Fibroblast of skin of back (primary cell): ENCODE measurements at places on chromosomes 5 and 9.

GRCh38 chr9:77449240-77450084, 198.7 kb downstream of the GNA14 start:
- peak; percentile 91 for DNase-seq

- DNase-seq = no peak
These were observed 115.6 kb upstream of the ALDH1B1 start for GRCh38 chr9:38276771-38277439.

- DNase-seq = peak; percentile 11
These were observed 657 bp downstream of the MTRR start for GRCh38 chr5:7869474-7870136.

- DNase-seq = no peak
These were observed 29.0 kb upstream of the C9orf72 start for GRCh38 chr9:27602142-27602861.

GRCh38 chr5:142756576-142756975, 13.6 kb upstream of the ARHGAP26 start:
- no peak for DNase-seq

DNA sequence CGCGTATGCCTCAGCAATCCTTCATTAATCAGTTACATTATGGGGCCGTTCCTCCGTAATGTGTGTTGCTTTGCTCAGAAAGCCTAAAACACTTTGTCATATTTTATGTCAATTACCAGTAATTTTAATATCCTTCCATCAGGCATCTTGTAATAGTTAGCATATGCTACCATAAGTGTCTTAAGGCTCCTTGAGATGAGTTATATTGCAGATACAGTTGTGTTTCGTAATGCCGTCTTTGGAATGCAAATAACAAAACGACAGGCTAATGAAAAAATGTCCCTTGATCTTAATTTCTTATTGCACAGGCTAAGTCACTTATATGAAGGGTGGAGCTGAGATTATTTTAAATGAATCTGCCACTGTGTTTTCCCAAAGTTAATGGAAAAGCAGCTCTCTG, 50.5 kb downstream of the TBCA start:
- DNase-seq = no peak

GRCh38 chr5:2900360-2900759, 148.9 kb upstream of the IRX2 start:
- no peak for DNase-seq

GRCh38 chr5:52924456-52924855, 64.7 kb upstream of the ITGA2 start:
- no peak for DNase-seq

- DNase-seq = peak; percentile 63
These were observed 402.3 kb upstream of the ADAMTSL1 start for GRCh38 chr9:18071651-18072060.

DNA sequence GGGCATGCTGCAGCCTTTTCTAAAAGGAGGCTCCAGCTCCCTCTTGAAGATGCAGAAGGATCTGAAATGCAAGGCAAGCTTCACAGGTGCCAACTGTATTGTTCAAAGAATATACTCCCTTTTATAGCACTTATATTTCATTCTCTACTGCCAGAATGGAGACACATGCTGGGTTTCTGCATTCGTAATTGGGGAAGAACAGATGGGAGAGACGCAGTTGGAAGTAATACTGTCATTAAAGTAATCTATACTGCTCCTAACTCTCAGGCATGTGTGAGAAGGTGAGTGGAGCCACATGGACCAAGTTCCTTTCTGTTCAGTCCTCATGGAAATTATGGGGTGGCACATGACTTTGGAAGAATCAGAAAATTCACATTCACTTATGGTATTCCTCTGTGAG, 226.4 kb downstream of the TRIM32 start:
- DNase-seq = no peak

DNA sequence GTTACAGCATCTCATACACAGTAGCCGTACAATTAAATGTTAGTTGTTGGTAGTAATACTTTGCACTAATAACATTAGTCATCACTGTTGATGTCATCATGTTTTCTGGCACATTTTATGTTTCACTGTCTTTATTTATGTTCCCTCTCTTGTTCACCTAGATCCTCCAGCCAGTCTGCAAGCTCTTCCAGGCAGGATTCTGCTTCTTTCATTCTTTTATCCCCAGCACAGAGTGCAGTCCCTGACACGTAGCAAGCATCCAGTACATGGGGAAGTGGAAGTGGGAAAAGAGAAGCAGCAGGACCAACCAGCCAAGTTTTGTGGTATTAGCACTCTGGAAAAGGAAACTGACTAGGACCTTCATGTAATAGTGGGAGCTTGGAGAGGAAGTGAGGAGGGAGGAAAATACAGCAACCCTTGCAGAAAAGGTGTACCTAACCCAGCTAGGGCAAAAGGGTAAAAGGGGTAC, 89.7 kb upstream of the SLC44A1 start:
- peak; percentile 46 for DNase-seq

- no peak for DNase-seq
These were observed 157.0 kb downstream of the DENND1A start for GRCh38 chr9:123772967-123773366.

DNA sequence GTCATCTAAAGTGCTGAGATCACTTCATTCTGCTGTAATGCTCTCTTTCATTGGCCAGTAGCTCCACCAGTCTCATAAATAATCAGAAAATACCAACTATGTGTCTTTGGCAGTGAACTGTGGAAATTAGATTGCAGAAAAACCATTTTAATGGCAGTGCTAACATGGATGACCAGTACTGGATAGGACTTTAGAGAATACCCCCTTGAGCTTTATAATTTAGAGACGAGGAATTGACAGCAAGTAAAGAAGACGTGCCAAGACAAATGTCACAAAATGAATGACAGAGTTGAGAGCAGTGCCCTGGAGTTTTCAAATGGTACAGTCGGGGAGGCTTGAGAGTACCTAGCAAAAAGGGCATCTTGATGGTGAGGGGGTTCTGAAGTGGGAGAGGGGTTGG, 5.8 kb downstream of the MSANTD3 start:
- DNase-seq = no peak

- peak; percentile 49 for DNase-seq
These were observed 210.7 kb upstream of the DMRT1 start for GRCh38 chr9:630817-631216.

- no peak for DNase-seq
These were observed 379.3 kb downstream of the CDH12 start for GRCh38 chr5:22473886-22474285.

DNA sequence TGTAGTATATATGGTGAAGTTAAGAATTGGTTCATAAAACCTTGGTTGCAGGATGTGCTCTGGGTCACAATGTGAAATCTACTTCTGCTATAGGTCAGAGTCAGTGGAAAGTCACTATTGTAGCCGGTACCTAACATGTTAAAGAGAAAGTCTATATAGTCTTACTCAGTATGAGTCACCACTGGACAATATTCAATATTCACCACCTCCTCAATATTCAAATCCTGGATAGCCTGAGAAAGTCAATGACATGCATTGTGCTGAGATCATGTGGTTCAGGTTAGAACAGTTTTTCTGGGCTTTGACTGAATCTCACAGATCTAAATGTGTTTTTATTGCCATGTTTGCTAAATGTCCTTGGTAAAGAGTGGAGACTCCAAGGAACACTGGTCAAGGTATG, 108.8 kb downstream of the HMHB1 start:
- peak; percentile 48 for DNase-seq

DNA sequence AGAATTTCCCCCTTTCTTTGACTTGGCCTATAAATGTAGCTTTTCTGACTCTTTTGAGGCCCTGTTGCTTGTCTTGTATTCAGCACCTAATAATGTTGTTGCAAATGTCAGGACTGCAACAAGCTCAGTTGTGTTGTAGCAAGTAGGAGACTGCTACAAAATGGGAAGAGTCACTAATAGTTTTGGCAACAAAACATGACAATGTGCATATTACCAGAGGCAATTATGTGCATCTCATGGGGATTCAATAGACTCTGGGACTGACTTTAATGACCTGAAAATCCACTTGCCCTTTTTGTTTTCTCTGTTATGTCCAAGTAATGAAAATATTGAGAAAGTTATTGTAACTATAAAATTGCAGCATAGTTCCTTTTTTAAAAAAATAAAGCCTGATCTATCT, 368.4 kb downstream of the OSTF1 start:
- DNase-seq = no peak

- no peak for DNase-seq
These were observed 146.4 kb downstream of the GCNT1 start for GRCh38 chr9:76605321-76605900.

DNA sequence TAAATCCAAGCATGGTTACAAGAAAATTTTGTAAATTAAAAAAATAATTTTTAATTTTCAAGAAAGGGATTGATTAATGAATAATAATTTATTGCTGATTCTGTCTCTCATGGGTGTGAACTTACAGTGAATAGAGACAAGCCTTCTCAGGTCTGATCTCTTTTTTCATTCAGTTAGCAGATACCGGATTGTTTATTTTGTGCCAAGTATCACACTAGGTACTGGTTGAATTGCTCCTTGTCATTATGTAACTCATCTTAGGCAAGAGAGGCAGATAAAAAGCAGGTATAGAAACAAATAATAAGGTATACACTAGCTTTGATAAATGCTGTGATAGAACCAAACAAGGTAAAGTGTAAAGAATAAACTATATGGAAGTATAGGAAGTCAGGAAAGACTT, 283.3 kb downstream of the PJA2 start:
- DNase-seq = no peak

DNA sequence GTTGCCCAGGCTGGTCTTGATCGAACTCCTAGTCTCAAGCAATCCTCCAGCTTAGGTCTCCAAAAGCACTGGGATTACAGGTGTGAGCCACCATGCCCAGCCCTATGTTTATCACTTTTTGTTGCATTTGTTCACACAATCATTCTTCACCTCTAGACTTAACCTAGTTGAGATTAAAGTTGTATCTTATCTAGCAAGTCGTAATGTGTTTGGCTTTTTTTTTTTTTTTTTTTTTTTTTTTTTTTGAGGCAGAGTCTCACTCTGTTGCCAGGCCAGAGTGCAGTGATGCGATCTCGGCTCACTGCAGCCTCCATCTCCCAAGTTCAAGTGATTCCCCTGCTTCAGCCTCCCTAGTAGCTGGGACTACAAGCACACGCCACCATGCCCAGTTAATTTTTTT, 90.2 kb upstream of the C9orf72 start:
- DNase-seq = no peak

GRCh38 chr9:129822898-129823541, 916 bp downstream of the TOR1A start:
- peak; percentile 31 for DNase-seq

- DNase-seq = no peak
These were observed 453.3 kb upstream of the KLF4 start for GRCh38 chr9:107942856-107943255.

- DNase-seq = no peak
These were observed 46.3 kb upstream of the LARP1 start for GRCh38 chr5:154708846-154709245.
